ENCODE measurements at places on chromosomes 16 and 17.

- no peak for DNase-seq
Observed at GRCh38 chr16:84514874-84515835, 10.7 kb upstream of the MEAK7 start.

- no peak for DNase-seq
Observed at GRCh38 chr17:65975878-65976277, 216.1 kb downstream of the CEP112 start.

- DNase-seq: no peak
Observed at GRCh38 chr16:71927383-71927782, 32.1 kb downstream of the IST1 start.

GRCh38 chr16:12362482-12363458 is 386.2 kb downstream of the SNX29 start:
- no peak for DNase-seq

GRCh38 chr17:3566551-3566950 is 8.9 kb upstream of the TRPV3 start:
- no peak for DNase-seq

All from vagina (tissue), 2 donors.